ENCODE measurements at places on chromosomes 2 and 18.
A peak's percentile ranks its signal among the peaks of the same experiment; 100 is the strongest.

GRCh38 chr2:240586919-240587800, 626 bp downstream of the CAPN10 start:
- no peak for DNase-seq

DNA sequence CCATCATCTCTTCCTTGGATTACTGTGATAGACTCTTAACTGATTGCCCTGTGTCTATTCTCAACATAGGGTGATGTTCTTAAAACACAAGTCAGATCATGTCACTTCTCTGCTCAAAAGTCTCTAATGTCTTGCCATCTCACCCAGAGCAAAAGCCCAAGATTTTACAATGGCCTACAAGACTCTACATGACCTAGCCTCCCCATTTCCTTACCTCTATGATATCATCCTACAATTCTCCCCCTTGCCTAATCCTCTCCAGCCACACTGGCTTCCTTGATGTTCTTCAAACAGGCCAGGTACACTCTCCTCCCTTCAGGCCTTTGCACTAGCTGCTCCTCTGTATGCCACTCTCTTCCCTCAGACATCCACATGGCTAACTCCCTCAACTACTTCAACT, 55.1 kb downstream of the ROCK1 start:
- DNase-seq: no peak

- DNase-seq: no peak
Measured at GRCh38 chr2:141151611-141152286, 979.1 kb downstream of the LRP1B start.

DNA sequence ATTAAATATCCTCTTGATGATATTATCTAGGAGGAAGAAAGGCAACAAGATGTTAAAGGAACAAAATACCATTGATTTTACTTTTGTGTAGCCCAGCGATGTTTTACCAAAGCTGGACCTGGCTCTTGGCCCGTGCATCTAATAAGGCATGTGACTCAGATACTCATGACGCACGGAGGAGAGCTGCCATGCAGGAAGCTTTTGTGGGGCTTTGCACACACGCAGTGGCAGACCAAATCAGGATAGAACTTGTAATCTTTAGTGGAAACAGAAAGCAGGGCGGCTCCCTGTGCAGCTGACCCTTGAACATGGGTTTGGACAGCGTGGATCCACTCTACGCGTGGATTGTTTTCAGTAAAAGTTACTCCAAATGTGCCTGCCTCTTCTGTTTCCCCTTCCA, 190.0 kb downstream of the NAPG start:
- DNase-seq: peak; percentile 46

DNA sequence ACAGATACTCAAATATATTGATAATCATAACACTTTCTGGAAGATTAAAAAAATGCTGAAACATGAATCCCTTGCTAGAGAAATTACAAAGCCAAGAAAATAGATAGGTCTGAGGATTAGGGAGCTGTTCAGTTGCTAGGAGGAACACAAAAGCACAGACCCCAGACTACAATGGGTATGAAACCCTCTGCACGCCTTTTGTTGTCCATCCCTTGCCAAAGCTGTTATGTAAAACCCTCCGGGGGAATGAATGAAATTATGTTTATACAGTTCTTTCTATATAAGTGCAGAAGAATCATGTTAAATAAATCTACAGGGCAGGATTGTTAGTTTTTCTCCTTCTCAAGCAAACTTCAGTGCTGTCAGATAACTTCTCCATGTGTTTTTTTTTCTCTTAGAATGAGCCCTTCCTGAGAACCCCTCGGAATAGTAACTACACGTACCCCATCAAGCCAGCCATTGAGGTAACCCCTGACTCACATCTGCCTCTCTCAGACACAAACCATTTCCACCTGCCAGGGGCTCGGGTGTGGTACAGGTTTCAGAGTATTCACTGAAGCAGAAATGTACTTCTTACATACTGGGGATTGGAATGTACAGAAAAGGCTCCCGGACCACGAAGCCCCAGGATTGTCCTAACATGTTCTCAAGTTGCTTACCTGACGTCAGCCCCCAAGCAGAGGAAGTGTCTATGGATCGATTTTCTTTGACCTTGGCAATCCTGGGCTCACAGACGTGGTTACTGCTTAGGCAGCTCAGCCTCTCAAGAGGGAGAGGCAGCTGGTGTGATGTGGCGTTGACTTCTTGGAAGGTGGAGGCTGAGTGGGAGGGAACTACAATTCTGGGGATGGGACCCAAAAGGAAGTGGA, 118.0 kb downstream of the PLB1 start:
- DNase-seq: peak; percentile 71

DNA sequence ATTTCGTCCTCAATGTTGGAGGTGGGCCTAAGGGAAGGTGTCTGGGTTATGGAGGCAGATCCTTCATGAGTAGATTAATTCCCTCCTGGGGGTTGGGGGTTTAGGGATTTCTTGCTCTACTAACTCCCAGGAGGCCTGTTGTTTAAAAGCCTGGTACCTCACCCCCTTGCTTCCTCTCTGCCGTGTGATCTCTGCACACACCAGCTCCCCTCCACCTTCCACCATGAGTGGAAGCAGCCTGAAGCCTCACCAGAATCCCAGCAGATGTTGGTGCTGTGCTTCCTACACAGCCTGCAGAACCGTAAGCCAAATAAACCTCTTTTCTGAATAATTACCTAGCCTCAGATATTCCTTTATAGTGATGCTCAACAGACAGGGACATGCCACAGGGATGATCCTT, 141.5 kb downstream of the ZNF516 start:
- no peak for DNase-seq

DNA sequence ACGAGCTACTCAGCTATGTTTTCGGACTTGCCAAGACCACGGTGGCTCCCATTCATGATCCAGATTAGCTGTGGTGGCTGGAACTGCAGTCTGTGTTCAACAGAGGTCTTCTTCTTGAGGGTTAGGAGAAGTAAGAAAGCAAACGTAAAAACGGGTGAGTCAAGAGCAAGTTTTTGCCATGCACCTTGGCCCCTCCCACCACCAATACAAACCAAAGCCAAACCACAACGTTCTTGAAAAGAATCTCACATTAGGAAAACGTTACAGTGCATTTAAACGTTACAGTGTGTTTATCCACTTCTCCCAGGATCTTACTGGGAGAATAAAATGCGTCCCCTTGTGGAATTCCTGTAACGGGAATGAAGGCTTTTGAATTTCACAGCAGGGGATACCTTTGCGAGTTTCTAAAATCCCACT, 725 bp downstream of the FBXO48 start:
- DNase-seq: peak; percentile 64

- no peak for DNase-seq
Measured at GRCh38 chr2:171557363-171557762, 35.1 kb downstream of the CYBRD1 start.

DNA sequence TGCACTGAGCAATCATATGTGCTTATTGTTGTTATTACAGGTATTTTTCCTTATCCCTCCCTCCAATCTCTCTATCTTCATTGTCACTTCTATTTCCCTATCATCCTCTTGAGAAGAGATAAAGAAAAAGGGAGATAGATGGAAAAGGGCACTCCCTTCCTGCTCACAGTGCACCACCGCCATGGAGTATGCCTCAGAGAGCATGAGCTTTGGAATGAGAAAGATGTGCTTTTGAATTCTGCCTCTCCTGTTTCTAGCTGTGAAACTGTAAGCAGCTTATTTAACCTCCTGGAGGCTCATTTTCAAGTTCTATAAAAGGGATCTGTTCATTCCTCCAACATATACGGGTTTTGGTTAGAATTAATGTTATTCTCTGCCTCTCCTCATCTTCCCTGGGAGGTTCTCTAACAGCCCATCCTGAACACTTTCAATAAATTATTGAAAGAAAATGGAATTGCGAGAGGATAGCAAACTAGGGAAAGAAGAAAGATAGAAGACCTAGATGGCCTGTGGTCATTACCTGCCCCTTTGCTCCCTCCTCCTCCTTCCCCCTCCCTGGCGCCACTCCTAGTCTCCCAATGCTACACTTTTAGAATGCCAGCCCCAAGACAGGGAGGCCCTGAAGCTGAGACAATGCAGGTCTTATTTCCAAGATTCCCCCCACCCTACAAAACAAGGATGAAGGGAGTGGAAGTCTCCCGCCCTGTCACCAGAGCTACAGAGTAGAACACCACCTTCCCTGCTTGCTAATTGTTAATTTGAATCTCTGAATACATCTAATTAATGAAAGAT, 37.8 kb downstream of the FIGN start:
- no peak for DNase-seq

DNA sequence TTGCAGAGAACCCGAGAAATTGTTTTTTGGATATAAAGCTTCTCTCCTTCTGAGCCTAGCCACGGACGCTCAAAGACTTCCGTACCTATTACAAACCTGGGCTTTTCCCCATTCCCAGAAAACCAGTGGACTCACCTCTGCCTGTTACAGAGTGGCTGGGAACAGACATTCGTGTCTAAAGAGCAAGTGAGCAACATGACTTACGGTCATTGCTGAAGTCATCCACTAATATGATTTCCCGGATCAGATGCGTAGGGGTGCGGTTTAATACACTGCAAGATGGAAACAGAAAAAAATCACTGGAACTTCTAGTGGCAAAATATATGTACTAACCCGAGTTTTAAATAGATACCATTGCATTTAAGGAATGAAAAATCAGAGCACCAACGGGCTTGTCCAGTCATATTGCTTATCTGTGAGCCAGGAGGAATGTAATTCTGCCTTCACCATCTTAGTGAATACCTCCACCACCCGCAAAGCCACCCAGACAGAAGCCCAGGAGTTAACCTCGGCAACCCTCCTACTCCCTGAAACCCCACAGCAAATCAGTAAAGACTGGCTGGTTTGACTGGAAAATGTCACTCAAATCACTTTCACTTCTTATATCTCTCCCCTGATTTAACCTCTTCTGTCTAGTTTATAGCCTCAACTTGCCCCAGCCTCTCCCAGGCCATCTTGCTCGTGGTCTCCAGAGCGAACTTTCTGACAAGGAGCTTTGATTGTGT, 151.1 kb upstream of the CAPN13 start:
- no peak for DNase-seq

DNA sequence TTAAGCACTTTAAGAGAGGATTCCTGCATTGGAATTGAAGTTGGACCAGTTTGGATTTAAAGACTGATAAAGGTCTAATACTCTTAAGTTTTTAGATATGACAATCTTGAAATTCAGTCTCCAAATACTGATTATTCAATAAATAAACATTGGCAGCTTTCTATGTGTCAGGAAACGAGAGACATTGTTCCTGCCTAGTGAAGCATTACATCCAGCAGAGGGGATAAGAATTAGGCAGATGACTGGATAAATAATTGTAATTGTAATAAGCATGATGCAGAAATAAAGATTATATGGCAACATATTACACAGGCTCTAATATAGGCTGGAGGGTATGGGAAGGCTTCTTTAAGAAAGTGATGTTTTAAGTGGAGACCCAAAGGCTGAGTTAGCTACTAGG, 226.5 kb upstream of the MMADHC start:
- DNase-seq: no peak

- DNase-seq: no peak
Measured at GRCh38 chr18:48752478-48752877, 198.3 kb downstream of the SMAD7 start.

DNA sequence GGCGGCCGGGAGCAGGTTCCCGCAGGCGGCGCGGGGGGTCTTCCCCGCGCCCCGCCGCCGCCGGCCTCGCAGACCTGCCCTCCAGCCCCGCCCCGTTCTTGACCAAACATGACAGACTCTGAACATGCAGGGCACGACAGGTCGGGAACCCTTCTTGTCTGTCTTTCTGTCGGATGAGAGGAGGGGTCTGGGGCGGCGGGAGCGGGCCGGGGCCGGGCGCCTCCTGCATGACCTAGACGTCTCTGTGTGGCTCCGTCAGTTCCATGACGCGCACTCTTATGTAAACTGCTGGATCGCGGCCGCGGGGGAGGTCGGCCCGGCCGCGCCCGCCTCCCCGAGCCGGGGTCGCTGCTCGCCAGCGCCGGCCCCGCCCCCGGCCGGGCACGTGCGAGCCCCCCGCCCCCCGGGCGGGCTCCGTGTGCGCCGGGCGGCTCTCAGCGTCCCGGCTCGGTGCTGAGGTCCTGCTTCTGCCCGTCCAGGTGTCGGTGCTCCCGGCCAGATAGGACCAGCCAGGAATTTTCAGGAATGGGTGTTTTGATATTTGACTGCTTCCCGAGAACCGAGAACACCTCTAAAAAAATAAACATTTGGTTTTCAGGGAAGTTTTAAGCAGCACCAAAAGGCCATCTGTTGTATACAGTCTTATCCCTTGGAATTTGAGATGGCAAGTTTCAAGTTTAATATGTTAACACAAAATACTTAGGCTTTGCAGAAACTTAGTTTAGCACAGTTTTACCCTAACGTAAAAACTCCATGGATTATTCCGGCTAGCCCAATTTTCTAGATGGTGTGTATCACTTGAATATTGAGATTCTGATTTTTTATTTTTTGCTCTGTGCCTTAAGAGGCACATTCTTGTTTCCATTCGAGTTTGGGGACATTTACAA, 733 bp downstream of the ZC3H6 start:
- peak; percentile 85 for DNase-seq

GRCh38 chr2:122808286-122808969, 1053.0 kb downstream of the TSN start:
- DNase-seq: no peak

- no peak for DNase-seq
Measured at GRCh38 chr2:162232671-162233070, 10.6 kb downstream of the FAP start.

DNA sequence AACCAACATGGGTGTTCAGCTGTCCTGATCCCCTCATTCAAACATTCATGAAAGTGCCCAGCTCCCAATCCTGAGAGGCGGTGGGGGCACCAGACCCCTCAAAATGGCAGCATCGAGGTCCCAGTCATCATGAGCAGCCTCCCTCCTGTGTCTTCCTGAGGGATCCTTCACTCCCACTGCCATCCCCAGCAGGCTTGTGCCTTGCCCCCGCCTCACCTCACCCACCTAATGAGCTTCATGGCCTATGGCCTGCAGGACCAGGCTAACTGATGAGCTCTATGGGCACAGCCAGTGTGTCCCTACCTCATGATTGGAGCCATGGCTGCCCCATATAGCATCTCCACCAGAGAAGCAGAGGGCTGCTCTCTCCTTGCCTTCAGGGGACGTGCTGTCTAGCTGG, 47.3 kb upstream of the SLC14A2 start:
- DNase-seq: no peak

- DNase-seq: peak; percentile 85
Measured at GRCh38 chr2:135055182-135055786, 3.2 kb downstream of the RAB3GAP1 start.

DNA sequence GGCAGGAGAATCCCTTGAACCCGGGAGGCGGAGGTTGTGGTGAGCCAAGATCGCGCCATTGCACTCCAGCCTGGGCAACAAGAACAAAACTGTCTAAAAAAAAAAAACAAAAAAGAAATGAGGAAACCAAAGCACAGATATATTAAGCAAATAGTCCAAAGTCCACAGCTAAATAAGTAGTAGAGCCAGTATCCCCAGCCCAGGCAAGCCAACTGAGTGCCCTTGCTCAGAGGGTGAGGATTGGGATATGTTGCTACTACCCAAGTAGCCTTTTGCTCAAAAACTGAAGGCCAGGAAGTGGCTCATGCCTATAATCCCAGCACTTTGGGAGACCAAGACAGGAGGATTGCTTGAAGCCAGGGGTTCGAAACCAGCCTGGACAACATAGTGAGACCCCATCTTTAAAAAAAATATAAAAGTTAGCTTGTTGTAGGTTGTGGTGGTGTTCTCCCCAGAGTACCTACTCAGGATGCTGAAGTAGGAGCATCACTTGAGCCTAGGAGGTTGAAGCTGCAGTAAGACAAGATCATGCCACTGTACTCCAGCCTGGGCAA, 5.4 kb downstream of the CFAP36 start:
- no peak for DNase-seq

- no peak for DNase-seq
Measured at GRCh38 chr2:45337481-45337880, 273.6 kb downstream of the SRBD1 start.

All from fibroblast of upper back skin (primary cell).